ENCODE measurements at places on chromosomes 2 and 18. TPM values are rescaled to one million over a fixed set of nuclear protein-coding genes. Genes with fewer than 3 reads are reported as not detected.
A peak's percentile ranks its signal among the peaks of the same experiment; 100 is the strongest.

The NEU4 gene
- total RNA-seq, result not detected

The SERPINB13 gene
- not detected for total RNA-seq

The REG1B gene
- not detected for total RNA-seq

The ATP6V1B1 gene
- total RNA-seq, result not detected

The SLC5A7 gene
- not detected for total RNA-seq

GRCh38 chr2:165762723-165763122 is 31.3 kb downstream of the GALNT3 start:
- DNase-seq, result no peak

DNA sequence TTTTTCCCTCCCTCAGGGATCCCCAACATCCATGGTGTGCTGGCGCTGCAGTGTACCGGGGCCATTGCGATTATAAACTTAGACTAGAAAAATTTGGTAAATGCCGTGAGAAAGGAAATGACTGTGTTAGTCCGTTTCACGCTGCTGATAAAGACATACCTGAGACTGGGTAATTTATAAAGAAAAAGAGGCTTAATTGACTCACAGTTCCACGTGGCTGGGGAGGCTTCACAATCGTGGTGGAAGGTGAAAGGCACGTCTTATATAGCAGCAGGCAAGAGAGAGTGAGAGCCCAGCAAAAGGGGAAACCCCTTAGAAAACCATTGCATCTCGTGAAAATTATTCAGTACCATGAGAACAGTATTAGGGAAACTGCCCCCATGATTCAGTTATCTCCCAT is 44.3 kb downstream of the NTSR2 start:
- no peak for DNase-seq

- no peak for DNase-seq
These were observed 144.3 kb downstream of the VAPA start for GRCh38 chr18:10057894-10058791.

DNA sequence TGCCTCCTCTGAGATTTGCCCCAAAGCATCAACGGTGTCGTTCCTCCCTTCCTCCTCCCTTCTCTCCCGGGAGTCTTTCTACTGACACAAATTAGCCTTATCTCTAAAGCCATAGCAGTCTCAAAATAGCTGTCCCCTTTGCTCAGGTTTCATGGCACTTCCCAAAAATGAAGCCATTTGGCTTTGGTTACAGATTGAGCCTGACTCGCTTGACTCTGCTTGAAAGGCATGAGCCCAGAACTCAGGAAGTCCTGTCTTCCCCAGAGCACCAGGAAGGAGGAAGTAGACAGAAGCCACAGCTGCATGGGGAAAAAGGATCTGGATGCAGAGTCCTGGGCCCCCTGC is 234.4 kb upstream of the RGPD4 start:
- no peak for DNase-seq

DNA sequence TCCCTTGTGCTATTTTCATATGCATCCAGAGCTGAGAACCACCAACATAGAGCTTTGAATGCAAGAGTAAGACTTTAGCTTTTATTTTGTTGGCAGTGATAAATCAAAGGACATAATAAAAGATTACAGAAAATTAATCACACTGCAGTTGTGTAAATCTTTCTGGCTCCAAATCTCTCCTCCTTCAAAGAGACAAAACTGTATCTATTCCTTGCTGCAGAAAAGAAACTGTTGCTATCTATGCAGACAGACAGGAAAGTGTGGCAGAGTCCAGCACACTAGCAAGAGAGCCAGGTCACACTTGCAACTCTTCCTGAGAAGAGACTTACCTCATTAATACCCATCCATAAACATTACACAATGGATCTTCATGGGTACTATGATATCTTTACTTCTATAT is 57.5 kb downstream of the DTNB start:
- no peak for DNase-seq

DNA sequence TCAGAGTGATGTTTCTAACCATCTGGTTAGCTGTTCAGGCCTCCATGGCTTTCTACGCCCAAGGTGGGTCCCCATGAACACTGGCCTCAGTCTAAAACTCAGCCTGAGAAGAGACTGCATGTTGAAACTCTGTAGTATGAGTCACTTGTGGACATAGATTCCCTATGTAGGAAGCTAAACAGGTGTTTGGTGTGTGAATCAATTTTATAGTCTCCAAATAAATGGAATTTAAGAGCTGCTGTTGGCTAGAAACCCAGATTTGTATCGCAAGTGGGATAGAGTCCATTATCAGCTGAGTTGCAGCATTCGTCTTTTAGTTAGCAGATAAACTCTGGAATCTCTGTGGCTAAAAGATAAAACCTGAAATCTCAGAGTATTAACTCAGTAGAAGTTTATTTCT is 131.4 kb downstream of the KCNS3 start:
- DNase-seq, result no peak

- no peak for DNase-seq
These were observed 117.7 kb downstream of the ZEB2 start for GRCh38 chr2:144402251-144402650.

DNA sequence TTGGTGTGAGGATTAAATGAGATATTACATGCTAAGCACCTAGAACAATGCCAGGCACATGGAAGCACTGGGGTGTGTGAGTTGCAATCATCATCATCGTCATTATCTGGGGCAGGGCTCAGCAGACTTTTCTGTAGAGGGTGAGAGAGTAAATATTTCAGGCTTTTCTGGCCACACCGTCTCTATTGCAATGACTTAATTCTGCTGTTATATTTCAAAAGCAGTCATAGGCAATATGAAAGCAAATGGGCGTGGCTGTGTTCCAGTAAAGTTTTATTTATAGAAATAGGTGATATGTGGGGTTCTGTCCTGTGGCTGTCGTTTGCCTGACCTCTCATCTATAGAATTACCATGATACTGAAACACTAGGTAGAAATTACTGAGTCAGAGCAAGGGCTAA is 60.6 kb downstream of the IL1R2 start:
- no peak for DNase-seq

DNA sequence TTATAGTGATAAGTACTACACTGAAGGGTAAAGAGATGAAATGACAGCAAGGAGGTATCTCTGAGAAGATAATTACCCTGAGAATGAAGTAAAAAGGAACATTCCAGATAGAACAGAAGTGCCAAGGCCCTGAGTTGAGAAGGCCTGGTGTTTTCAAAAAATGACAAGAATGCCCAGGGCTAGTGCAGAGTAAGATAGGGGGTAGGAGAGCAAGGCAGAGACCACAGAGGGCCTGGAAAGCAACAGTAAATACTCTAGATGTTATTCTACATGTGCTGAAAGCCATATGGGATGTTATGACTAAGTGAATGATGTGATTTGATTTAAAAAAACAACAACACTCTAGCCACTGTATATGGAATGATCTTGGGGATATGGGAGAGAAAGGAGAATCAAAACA is 52.3 kb downstream of the BAZ2B start:
- DNase-seq, result no peak

GRCh38 chr2:32977228-32977758 is 30.5 kb downstream of the LTBP1 start:
- no peak for DNase-seq

GRCh38 chr18:45621061-45621511 is 5.8 kb downstream of the SLC14A2 start:
- peak; percentile 13 for DNase-seq

- DNase-seq, result no peak
These were observed 38.4 kb upstream of the ZSWIM2 start for GRCh38 chr2:186887107-186888090.

DNA sequence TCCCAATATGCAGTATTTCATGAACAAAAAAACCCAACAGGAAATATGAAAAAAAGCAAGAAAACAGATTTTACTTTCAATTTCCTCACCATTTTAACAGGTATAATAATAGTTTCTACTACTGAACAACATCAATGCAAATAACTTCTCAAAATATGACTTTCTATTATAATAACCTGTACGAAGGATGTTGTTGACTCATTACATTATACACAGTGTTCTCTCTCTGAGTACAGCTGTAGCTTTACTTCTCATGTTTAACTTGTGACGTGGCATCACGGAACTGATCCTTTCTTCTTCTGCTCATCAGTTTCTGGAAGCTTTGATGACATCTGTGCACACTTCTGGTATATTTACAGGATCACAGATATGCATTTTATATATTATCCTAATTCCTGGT is 40.0 kb downstream of the FAM228A start:
- DNase-seq, result no peak

DNA sequence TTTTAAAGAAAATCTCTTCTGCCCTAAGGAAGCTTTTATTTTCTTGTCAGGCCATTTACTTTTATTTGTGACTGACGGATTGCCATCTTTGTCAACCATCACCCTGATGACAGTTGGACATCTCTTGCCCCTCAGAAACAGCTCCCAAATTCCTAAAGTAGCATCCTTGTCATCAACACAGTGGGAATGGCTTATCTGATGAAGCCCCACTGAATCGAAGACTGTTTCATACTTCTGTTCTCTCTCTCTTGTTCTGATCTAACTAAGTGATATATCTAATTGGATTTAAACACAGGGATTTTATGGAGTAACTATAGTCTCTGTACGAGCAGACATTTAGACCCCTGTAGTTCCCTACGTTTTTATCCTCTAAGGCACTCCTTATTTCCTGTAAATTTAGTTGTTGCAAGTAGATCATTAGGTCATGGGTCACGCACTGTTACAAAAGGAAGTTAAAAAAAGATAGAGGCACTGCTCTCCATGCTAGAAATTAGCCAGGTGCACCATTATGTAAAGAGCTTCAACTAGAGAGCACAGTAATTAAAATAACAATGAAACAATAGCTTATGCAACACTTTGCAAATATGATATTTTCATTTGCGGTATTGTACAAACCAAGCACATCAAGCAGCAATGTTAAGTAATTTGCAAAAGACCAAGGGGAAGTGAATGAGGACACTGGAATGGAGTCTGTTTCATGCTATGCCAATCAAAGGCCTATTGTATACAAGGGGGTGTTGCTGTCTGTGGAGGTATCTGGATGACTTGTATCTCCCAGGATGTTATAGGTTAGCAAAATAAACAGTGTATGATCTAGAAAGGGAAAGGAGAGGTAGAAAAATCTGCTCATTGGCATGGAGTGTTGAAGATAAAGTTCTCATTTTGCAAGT is 284.7 kb downstream of the LRRTM1 start:
- no peak for DNase-seq

GRCh38 chr2:208064220-208064961 is 39.1 kb upstream of the PLEKHM3 start:
- no peak for DNase-seq

DNA sequence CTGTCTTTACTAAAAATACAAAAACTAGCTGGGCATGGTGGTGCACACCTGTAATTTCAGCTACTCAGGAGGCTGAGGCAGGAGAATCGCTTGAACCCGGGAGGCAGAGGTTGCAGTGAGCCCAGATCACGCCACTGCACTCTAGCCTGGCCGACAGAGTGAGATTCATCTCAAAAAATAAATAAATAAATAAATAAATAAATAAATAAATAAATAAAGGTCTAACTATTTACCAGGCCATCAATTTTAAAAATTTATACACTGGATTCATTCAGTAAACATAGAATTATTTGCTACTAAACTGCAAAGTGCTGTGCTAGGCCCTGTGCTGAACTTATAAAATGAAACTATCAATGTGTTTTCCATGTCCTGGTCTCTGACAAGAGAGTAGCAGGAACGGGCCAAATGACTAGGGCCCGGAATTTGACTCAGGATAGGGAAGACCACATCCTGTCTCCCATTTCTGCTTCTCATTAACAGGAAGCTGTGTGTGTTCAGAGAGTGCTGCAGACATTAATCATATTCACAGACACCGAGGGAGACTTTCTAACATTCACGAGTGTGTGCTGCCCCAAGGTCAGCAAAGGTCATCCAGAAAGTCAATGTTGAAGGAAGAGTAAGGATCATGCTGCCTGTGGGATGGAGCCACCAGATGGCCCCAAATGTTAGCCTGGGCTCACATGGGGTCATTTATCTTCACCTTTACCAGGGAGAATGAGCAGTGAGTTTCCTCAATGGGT is 95.8 kb downstream of the SPP2 start:
- DNase-seq, result no peak

- no peak for DNase-seq
These were observed 124.4 kb downstream of the MYCN start for GRCh38 chr2:16064745-16065144.
